Pancreas (tissue), 10 donors: ENCODE measurements at places on chromosomes 3 and 15.

DNA sequence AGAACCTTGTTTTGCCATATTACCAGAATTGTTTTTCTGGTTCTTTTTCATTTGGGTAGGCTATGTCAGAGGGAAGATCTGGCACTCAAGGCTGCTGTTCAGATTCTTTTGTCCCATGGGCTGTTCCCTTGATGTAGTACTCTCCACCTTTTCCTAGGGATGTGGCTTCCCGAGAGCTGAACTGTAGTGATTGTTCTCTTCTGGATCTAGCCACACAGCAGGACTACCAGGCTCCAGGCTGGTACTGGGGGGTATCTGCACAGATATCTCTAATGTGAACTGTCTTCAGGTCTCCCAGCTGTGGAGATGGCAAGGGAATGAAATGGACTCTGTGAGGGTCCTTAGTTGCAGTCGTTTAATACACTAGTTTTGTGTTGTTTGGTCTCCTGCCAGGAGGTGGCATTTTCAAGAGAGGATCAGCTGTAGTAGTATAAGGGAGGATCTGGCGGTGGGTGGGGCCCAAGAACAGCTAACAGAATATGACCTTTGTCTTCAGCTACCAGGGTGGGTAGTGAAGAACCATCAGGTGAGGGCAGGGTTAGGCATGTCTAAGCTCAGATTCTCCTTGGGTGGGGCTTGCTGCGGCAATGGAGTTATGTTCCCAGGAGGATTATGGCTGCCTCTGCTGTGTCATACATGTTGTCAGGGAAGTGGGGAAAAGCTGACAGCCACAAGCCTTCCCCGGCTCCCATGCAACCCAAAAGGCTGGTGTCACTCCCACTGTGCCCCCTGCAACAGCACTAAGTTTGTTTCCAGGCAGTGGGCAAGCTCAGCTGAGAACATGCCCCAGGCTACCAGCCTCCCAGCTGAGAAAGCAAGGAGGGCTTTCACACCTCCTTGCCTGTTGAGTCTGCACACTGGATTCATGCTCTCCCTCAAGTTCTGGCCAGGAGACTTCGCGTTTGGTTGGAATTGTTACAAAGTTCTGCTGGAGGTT, 252.5 kb downstream of the ISL2 start:
- no peak for DNase-seq

DNA sequence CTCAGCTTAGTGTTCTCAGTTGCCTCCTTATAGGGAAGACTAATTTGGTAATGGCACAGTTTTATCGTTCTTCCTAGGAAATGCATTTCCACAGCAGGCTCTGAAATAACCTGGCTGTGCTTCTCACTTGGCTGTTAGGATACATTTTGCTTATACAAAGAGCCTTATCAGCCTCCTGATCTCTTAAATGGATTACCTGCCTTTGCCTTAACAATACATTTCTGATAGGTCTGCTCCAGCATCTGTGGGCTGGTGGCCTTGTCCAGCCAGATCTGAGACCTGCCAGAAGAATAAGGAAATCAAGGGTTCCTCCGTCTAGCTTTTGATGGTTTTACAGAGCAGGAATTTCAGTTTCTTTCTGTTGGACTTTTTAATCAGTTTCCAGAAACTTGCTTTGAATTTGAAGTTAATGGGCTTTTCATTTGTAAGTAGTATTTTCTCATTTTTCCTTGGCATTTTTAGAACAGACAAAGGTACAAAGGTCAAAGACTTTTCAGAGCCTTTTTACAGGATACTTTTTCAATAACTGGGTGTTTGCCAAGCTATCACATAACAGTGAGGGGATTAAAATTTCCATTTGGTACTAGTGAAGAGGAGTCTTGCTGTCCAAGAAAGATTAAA, 116.3 kb downstream of the AKAP13 start:
- no peak for DNase-seq

DNA sequence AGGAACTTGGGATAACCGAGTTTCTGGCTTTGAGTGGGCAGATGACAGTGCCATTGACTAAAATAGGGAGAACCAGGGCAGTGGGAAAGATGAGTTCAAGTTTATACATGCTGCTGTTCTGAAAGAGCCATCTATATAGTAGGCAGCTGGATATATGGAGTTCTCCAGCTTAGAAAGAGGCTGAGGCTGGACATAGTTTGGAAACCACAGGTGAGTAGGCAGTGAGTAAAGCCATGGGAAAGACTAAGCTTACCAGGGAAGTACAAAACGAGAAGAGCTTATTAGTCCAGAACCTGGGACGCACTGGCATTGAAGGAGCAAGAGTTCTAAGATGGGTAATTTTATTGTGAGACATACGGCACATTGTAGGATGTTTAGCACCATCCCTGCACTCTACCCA, 54.2 kb downstream of the MSL2 start:
- DNase-seq = no peak

DNA sequence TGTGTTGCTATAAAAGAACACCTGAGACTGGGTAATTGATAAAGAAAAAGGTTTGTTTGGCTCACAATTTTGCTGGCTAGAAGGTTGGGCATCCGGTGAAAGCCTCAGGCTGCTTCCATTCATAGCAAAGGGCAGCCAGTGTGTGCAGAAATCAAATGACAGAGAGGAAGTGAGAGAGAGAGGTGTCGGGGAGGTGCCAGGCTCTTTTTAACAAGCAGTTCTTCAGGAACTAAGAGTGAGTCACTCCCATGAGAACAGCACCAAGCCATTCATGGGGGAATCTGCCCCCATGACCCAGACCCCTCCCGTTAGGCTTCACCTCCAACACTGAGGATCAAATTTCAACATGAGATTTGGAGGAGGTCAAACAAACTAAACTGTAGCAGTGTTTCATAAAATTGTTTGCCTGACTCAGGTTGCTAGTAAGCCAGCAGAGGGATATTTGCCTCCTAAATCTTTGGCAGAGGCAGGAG, 4.5 kb upstream of the PARP15 start:
- no peak for DNase-seq

DNA sequence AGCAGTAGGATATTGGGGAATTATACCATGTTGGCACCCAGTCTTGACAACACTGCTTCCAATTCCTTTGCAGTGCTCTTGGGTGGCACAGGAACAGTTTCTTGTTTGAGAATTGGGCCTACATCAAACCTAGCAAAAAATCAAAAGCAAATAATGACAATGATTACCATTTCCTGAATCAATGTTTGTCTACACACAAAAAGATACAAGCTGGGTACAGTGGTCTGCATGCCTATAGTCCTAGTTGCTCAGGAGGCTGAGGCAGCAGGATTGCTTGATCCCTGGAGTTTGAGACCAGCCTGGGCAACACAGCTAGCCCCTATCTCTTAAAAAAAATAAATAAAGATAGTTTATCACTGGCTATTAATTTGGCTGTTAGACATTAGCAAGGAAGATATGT, 8.0 kb downstream of the MTFMT start:
- DNase-seq = no peak

DNA sequence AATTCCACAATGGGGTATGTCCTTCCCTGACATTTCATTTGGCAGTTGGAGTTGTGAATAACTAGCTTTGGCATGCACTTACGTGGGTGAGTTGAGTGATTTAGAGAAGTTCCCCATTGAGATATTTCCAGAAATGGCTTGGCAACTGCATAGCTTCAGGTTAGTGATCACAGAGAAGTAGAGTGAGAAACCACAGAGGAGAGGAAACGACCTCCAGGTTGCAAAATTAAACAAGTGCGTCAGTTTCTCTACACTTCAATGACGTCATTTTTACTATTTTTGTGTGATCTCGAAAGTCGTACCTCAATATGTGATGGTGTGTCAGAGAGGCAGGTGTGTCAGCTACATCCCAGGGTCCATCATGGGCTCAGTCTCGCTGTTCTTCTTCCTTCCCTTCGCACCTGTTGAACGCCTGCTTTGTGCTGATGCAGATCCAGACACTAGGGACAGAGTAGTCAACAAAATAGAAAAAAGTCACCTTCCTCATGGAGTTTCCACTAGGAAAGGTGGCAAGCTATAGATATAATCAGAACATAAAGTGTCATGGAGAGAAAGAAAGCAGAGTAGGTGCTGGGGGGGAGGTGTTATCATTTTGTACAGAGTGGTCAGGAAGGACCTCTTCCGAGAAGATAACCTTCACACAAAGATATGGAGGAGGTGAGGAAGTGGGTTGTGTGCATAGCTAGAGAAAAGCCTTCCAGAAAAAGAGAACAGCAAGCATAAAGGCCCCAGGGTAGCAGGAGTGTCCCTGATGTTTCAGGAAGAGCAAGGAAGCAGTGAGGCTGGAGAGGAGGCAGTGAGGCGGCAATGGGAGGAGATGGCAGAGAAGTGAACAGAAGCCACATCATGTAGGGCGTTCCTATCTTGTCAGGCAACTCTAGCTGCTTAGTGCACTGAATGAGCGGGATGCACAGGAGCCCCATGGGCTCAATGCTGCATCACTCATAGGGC, 75.6 kb downstream of the MCTP2 start:
- DNase-seq = no peak

GRCh38 chr3:195250473-195251251, 20.3 kb downstream of the XXYLT1 start:
- no peak for DNase-seq

DNA sequence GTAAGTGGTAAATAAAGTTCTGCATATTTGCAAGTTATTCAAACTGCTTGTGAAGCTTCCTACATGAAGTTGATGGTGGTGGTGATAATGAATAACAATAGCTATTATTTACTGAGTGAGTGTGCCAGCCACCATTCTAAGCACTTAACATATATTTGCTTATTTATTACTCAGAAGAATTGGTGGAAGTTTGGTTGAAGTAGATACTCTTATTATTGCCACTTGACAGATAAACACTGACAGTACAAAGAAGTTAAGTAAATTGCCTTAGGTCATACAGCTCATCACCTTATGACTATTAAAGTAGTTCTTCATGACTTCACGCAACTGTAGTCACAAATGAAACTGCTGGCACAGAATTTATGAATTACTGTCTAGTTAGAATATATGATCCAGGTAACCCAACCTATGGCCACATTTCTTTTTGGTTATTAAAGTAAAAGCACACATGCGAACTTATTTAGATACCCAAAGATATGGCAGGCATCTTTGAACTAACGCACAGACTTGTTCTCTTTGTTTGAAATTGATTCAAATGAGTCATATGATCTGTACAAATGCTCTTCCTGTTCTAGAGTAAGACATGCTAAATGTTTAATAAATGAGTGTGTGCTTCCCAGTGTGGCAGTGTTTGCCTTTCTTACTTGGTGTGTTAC, 99.8 kb upstream of the NR2F2 start:
- DNase-seq = no peak

- DNase-seq = no peak
Observed at GRCh38 chr3:29169451-29169850, 111.4 kb upstream of the RBMS3 start.

- no peak for DNase-seq
Observed at GRCh38 chr3:110323349-110323748, 748.3 kb upstream of the NECTIN3 start.

- DNase-seq = no peak
Observed at GRCh38 chr3:38563886-38564270, 67.7 kb downstream of the EXOG start.

- no peak for DNase-seq
Observed at GRCh38 chr15:69489073-69489571, 36.5 kb downstream of the RPLP1 start.

GRCh38 chr15:51579012-51579411, 43.6 kb downstream of the DMXL2 start:
- DNase-seq = no peak

DNA sequence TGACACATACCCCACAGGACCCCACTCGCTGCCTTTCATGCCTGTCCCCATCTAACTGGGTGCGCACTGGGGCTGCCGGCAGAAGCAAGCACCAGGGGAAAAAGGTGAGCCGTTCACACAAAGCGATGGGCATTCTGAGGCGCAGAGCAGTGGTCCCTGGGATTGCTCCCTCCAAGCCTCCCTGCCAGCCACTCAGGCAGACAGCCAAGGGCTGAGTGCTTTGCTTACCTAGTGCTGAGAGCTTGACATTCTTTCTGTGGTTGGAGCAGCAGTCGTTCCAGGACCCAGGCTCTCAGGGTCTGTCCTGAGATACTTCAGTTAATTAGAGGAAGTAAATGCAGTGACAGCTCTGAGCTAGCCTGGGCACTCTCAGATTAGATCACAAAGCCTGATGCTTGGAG, 5.7 kb downstream of the ESYT3 start:
- no peak for DNase-seq

DNA sequence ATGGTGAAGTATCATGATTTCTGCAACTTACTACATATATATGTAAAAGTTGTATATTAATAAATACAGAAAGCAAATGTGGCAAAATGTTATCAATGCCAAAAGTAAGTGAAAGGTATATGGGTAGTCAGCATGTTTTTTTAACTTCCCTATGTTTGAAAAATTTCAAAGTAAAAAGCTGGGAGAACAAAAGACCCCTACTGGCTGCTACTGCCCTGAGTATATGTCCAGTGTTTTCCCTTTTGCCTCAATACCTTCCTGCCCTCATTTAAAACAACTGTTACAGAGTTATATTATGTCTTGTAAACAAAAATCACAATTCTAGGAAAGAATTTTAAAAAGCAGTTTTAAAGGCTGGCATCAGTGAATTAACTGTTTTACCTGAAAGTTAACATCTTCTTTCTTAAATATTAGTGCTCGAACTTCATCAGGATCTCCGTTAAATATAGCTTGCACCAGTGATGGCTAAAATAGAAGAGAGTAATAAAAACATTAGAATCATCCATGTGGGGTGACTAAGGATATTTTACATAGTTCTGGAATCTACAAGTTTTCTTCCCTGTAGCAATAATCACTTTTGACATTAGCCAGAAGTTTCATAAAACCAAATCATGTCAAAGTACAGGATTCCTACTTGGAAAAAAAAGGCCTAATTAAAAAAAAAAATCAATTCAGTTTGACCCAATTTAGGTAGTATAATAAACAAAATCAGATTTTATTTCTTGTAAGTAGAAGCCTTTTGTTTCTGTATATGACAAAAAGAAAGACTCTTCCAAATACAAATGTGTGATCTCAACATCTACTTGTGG, 2.7 kb downstream of the ANKRD28 start:
- no peak for DNase-seq

DNA sequence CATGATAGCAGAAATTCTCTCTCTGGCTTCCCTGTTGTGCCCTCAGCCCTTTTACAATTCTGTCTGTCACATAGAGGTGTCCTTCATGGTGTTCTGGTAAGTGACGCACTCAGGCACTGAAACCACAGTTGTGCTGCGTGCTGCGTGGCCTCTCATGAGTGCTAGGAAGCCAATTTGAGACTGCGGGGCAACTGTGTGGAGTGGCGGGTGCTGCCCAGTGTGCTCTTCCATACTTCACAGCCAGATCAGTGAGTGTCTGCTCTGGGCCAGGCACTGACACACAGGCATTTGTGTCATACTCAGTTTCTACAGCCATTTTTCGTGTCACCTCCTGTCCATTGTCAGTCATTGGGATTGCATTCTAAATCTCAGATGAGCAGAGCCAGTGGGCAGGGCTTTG, 133.1 kb upstream of the PLXNA1 start:
- DNase-seq = no peak

GRCh38 chr15:75648156-75649000, 666 bp downstream of the SNX33 start:
- DNase-seq = peak; percentile 73

DNA sequence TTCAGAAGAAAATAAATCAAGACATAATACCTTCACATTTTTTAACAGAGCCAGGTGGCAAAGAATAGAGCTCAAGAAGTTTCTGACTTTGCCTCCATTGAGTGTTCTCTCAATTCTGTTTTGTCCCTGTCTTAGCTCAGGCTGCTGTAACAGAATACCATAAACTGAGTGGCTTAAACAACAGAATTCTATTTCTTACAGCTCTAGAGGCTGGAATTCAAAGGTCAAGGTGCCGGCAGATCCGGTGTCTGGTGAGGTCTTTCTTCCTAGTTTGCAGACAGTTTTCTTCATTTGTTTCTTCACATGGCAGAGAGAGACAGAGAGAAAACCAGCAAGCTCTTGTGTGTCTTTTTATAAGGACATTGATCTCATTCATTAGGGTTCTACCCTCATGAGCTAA, 25.6 kb downstream of the IQCH start:
- no peak for DNase-seq

GRCh38 chr3:36944012-36944640, 728 bp downstream of the TRANK1 start:
- peak; percentile 84 for DNase-seq
